ENCODE measurements at places on chromosomes 3 and 15.

DNA sequence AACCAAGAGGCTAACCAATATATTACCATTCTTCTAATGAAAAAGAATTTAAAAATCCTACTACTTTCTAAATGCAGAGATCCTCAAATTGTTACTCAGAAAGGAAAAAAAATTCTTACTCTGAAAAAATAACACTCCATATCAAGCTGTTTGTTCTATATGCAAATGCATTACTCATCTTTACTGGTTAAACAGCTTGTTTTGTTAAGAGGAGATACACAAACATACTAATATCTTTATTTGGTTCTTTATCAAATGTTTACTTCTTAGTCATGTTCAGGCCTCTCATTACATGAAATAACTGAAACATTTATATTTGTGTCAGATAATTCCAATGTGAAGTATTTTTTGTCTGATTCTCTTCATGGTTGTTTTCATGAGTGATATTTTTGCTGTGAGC is 146.8 kb downstream of the PCCB start:
- DNase-seq: no peak

DNA sequence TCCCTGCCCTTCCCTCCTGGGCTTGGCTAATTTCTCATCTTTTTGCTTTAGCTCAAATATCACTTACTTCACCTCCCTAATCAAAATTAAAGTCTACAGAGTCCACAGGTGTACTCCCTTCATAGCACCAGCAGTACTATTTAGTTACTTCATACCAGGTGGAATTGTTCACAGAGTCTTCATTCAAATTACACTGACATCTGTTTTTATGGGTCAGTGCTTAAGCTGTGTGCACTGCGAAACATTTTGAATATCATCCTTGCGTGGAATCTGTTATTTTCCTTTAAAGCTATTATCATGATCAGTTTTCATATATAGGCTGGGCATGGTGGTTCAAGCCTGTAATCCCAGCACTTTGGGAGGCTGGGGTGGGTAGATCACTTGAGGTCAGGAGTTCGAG is 2.7 kb upstream of the SERF2 start:
- no peak for DNase-seq

- no peak for DNase-seq
These were observed 16.1 kb downstream of the CLEC3B start for GRCh38 chr3:45042162-45042561.

DNA sequence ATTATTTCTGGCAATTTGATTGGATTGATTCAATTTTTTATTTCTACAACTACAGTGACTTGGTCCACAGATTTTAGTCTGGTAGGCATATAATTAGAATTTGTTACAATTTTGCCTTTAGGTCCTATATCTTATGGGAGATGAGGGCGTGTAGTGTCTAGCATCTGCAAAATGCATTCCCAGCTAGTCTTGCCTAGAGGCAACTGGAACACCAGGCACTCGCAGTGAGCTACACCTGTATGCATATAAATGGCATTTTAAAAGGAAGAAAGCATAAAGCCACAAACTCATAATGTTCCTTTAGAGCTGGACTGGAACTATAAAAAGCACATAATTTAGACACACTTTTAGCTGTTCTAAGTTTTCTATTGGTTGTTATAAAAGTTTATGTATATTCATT is 17.9 kb upstream of the SPPL2A start:
- DNase-seq: no peak

DNA sequence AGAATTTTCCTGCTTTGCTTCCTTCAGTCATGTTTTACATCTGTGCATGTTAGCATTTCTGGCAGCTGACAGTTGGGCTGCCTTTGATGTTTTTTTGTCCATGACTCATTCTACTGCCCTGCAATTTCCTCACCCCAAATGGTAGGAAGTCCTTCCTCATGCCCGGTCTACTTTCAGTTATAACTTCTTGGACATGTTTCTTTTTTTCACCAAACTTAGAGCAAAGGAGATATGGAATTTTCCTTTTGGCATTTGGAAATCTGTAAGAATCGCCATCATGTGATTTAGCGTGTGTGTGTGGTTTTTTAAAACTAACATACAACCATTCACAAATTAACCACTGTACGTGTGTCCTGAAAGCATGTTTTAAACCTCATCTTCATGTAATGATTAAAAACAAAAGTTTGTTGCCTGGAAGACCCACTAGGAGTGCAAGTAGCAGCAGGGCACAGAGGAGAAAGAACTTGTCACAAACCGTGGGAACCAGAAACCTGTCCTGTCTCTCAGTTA is 430.7 kb upstream of the CFAP20DC start:
- DNase-seq: no peak

- DNase-seq: no peak
These were observed 4.3 kb downstream of the SIDT1 start for GRCh38 chr3:113536627-113537101.

DNA sequence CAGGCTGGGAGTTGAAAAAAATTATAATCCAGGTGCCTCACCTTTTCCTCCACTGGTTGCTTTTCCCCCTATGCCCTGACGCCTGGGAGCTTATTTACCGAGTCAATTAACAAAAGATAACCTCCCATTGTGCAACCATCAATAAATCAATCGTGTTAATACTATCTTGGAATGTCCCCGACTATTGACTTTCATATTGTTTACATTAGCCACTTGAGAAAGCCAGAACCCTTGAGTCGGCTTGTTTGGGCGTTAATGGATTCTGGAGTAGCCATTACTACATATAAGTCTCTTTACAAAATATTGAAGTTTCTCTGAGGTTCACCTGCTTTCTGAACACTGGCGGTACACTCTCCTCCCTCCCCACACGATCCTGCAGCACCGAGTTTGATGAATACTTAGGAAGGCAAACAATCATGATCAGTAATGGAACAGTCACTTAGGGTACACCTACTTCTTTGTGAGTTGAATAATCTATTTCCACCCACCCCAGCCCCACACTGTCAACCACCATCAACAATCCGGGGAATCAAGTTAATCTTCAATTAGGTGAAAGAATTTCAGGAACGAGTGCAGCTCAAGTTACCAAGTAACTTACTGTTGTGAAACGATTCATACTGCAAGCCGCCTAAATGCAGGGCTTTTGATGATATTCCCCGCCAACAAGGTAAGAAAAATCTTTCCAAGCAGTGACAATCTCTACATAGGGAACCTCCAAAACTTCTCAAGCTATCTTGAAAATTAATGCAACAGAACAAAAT is 159.3 kb upstream of the NR2F2 start:
- DNase-seq: no peak

DNA sequence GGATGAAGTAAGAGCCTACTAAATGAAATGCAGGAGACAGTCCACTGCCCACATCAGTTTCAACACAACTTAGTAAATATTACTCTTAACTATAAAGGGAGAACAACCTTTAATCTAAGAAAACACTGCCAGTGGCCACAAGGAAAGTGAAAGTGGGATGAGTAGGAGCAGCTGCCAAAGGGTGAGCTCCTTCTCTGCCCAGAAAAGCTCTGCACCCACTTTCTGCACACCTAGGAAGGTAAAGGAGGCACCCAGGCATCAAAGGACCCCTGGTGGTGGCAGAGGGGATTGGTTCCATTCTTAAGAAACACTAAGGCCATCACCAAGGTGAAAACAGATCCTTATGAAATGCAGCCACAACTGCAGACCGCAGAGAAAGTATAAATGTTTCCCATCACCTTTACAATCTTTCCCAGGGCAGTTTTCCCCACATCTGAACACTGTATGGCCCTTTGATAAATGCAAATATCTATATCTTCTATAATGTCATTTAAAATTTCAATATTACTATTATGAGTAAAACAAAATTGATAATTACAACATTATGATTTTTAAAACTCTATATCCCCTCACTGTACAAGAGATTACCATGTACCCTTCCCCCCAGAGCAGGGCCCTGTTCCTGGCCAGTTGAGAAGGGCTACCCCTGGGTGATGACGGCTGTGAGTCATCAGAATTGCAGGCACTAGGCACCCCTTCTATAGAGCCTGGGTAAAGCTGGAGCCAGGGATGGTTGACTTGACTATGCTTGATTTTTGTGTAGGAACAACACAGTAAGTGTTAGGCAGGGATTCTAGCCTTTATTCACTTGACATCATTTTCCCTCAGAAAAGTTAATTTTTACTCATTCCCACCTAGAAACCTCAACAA is 92.0 kb downstream of the SNRK start:
- DNase-seq: peak; percentile 29

- no peak for DNase-seq
These were observed 1.1 kb downstream of the NCKIPSD start for GRCh38 chr3:48684480-48685143.

GRCh38 chr15:67002368-67002767 is 63.0 kb upstream of the SMAD3 start:
- no peak for DNase-seq

DNA sequence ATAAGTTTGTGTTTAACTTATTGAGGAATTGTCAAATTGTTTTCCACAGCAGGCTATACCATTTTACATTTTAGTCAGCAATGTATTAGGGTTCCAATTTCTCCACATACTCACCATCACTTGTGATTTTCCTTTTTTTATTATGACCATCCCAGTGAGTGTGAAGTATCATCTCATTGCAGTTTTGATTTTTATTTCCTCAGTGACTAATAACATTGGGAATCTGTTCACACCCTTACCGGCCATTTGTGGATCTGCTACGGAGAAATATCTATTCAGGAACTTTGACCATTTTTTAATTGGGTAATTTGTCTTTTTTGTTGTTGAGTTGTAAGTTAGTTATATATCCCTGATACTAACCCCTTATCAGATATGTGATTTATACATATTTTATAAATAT is 54.8 kb upstream of the LMCD1 start:
- no peak for DNase-seq

- no peak for DNase-seq
These were observed 383.7 kb upstream of the PPP2R3A start for GRCh38 chr3:135581806-135582205.

GRCh38 chr3:134001251-134001650 is 28.5 kb downstream of the SLCO2A1 start:
- no peak for DNase-seq

DNA sequence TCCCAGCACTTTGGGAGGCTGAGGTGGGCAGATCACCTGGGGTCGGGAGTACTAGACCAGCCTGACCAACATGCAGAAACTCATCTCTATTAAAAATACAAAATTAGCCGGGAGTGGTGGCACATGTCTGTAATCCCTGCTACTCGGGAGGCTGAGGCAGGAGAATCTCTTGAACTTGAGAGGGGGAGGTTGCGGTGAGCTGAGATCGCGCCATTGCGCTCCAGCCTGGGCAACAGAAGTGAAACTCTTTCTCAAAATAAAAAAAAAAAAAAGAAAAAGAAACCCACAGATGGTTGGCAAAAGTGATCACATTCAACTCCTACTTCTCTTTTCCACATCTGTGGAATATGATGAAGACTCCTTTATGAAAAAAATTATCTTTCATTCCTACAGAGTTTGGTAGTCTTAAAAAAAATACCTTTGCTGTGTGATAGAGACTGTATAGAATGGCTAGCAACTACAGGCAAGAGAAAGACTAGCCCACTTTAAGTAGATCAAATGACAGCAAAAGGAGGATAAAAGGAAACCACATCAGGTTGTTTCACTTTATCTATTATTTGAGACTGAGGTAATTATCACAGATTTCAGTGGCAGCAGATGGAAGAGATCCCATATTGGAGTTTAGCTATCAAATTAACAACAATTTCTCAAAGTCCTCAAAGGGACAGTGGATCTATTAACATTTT is 172.9 kb upstream of the TSPAN3 start:
- no peak for DNase-seq

GRCh38 chr3:42688016-42688415 is 2.7 kb downstream of the KLHL40 start:
- no peak for DNase-seq

- no peak for DNase-seq
These were observed 80.2 kb downstream of the ZNF280D start for GRCh38 chr15:56653107-56653506.

DNA sequence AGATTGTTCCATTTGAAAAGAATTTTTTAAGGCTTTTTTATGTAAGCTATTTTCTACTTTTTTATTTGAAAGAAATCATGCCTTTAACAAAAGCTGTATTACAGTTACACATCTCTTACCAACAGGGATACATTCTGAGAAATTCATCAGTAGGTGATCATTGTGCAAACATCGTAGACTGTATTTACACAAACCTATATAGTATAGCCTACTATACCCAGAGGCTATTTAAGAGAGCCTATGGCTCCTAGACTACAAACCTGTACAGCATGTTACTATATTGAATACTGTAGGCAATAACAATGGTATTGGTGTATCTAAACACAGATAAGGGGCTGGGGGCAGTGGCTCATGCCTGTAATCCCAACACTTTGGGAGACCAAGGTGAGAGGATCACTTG is 43.1 kb downstream of the PEAK1 start:
- no peak for DNase-seq

- DNase-seq: no peak
These were observed 590.0 kb upstream of the ADAMTS9 start for GRCh38 chr3:65277798-65278197.

Data from GM18507 (cell line).